ENCODE measurements at places on chromosomes 4 and X.

GRCh38 chrX:118347736-118348135, 1.8 kb downstream of the WDR44 start:
- DNase-seq: no peak

DNA sequence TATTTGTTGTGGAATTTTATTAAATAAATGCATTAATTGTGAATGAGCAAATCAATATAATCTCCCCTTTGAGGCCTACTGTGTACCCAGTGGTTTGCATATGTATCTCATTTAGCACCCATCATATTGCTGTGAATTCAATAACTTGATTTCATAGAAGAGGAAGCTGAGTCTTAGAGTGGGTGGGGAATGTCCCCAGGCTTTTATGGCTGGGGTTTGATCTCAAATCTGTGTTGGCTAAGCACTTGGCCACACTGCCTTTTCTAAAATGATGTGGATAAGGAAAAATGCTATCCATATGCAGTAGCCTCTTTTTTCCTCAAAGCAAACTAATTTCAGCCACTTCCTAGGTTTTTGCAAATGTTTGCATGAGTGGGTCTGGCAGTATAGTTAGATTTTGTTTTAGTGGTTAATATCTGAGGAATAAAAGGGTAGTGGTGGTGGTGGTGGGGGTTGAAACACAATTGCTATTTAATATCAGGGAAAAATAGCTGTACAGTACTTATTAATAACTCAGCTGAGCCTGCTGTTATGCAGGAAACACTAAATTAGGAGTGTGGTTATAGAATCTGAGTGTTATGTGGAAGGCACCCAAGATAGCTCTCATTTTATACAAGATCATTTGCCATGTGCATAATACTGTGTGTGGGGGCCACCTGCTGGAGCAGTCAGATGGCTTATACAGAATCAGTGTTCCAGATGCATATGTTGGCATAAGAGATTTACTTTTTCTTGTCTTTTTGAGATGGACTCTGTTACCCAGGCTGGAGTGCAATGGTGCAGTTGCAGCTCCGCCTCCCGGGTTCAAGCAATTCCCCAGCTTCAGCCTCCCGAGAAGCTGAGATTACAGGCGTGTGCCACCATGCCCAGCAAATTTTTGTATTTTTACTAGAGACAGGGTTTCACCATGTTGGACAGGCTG, 108.0 kb downstream of the TMEM131L start:
- DNase-seq: no peak

DNA sequence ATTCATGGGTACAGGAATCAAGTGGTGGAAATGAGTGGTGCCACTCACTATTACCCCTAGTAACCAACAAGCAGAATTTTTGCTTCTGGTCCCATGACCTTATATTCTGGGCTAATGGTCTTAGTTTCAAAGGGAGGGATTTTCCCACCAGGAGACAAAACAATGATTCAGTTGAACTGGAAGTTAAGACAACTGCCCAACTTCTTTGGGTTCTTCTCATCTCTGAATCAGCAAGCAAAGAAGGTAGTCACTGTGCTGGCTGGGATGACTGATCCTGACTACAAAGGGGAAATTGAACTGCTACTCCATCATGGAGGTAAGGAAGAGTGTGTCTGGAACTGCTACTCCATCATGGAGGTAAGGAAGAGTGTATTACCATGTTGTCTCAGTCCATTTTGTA, 87.2 kb downstream of the IL13RA2 start:
- no peak for DNase-seq

DNA sequence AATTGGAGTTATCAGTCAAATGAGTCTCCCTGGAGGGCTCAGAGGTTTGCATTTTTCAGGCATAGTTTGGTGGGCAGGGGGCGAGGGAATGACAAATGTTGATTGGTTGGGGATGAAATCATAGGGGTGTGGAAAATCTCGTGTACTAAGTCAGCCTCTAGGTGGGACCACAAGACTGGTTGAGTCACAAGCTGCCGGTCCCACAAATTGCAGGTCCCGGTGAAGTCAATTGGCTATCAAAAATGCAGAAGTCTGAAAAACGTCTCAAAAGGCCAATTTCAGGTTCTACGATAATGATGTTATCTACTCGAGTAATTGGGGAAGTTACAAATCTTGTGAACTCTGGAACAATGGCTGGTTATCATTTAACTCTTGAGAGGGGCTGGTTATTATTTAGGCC, 98.8 kb upstream of the DHX15 start:
- no peak for DNase-seq

DNA sequence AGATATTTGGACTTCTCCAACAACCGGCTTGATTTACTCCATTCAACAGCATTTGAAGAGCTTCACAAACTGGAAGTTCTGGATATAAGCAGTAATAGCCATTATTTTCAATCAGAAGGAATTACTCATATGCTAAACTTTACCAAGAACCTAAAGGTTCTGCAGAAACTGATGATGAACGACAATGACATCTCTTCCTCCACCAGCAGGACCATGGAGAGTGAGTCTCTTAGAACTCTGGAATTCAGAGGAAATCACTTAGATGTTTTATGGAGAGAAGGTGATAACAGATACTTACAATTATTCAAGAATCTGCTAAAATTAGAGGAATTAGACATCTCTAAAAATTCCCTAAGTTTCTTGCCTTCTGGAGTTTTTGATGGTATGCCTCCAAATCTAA, 19.3 kb upstream of the TLR8 start:
- DNase-seq: no peak

DNA sequence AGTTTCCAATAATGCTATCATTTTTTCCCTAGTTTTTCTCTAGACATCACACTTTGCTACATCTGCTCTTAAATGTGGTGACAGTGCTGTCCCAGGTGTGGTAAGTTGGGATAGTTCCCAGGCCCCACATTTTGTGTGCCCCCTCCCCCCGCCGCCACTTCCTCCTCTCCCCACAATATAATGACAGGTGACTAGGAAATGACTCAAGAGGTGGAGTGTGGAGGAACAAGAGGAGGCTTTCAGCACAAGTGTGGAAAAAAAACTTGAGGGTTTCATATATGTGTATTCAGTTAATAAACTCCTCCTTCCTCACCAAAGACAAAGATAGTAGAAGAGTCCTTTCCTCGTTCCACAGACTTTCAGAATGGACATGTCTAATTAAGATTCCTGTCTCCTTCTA, 18.3 kb upstream of the IL21 start:
- DNase-seq: no peak

- DNase-seq: no peak
Measured at GRCh38 chr4:61320631-61321030, 120.5 kb downstream of the ADGRL3 start.

GRCh38 chr4:56757261-56757746, 64.2 kb downstream of the SPINK2 start:
- DNase-seq: no peak

- no peak for DNase-seq
Measured at GRCh38 chrX:70176938-70177533, at the start of gene DGAT2L6. Gene DGAT2L6 (plus strand): TSS chrX:70177483. CDS start chrX:70177583, 100 bp downstream.

GRCh38 chrX:46587753-46588171, 14.2 kb downstream of the CHST7 start:
- no peak for DNase-seq

- no peak for DNase-seq
Measured at GRCh38 chr4:181951265-181951664, 291.9 kb upstream of the TENM3 start.

GRCh38 chrX:119041175-119041574, 31.6 kb upstream of the CT47C1 start:
- DNase-seq: no peak

DNA sequence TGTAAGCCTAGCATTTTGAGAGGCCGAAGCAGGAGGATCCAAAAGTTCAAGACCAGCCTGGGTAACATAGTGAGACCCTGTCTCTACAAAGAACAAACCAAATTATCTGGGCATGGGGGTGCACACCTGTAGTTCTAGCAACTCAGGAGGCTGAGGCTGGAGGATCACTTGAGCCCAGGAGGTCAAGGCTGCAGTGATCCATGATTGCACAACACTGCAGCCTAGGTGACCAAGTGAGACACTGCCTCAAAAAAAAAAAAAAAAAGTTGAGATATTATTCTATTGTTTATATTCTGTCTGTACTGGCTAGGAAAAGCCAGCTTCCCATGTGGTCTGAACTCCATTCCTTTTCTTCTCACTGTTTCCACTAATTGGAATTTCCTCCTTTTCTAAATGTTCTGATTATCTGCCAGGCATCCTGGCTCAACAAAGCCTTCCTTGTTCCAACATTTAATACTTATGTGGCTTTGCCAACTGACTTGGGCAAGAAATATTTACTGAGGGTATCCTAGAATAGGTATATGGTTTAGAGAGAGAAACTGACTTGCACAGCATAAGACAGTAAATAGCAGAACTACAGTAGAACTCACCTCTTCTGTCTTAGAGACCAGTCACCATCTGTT, 175.2 kb upstream of the ADAMTS3 start:
- DNase-seq: no peak

DNA sequence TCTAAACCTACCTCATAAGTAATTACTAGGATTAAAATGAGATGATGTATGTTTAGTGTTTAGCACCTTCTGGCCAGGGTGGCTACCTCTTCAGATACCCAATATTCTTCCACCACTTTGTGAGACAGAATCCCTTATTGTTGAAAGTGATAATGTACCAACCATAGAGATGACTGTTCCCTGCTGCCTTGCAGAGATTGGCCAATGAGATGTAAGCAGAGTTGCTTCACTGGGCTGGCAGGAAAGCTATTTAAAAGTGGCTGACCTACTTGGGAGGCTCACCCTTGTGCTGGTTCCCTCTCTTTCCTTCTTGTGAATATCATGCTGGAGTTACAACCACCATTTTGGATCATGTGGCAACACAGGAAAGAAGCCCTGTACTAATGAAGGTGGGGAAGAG, 58.9 kb downstream of the TMEM154 start:
- DNase-seq: no peak

DNA sequence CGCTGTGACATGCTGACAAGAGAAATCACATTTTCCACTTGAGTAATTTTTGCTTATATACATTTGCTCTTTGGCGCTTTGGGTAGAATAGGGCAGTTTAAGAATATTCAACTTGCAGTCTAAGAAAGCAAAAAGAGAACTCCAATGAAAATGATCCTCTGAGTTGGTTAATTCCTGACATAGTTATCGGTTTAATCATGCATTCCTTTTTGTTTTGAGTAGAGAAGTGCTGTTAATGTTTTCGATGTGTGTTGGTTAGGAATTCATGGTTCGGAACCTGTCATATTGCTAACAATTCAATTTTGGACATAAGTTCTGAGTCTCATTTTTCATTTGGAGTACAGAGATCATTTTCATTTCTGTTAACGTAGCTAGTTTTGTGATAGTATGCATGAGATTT, 700.6 kb upstream of the PITX2 start:
- DNase-seq: no peak

DNA sequence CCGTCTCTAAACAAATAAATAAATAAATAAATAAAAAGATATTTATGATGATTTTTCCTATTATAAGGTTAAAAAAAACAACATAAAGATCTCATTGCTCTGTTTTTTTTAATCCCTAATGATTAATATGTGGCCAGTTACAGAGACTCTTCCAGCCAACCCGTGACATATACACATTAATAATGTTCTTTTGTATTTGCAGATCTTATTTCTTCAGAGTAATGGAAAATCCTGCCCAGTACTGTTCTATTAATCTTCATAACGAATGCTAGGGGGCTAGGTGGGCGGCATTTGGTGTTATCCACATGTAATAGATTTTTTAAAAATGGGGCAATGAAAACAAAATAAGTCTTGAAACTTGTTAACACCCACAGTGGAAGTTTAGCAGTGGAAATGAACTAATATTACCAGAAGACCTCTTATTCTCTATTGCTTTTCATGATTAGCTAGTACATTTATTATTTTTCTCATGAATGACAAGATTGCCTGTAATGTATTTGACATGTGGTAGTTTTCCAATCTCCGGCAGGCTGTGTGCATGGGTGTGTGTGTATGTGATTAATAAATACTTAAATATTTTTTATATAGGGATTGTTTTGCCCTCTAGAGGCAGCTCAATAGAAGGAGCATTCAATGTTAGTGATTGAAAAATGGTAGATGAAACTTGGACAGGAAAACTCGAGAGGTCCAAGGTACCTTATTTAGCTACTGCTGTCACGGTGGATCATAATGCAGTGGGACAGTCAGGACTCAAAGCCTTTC, 457.4 kb downstream of the IL1RAPL1 start:
- no peak for DNase-seq

DNA sequence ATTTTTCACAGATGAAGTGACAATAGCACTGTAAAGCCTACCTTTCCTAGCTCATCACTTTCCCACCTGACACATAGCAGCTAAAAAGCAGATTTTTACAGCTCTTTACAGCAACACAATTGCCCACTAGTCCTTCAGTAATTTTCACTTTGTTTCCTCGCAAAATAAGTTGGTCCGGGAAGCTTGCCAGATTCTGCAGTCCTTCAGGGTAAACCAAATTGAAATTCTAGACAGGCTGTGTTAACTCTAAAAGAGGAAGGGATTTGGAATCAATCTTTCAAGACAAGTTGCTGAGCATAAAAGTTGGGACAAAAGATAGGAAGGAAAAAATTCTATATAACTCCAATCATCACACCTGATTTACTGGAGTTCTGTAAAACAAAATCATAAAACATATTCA, 8.7 kb downstream of the C1QTNF7 start:
- DNase-seq: no peak

GRCh38 chr4:87079967-87080366, 140.5 kb downstream of the KLHL8 start:
- DNase-seq: no peak

- no peak for DNase-seq
Measured at GRCh38 chr4:25500626-25501316, 123.7 kb downstream of the ANAPC4 start.

DNA sequence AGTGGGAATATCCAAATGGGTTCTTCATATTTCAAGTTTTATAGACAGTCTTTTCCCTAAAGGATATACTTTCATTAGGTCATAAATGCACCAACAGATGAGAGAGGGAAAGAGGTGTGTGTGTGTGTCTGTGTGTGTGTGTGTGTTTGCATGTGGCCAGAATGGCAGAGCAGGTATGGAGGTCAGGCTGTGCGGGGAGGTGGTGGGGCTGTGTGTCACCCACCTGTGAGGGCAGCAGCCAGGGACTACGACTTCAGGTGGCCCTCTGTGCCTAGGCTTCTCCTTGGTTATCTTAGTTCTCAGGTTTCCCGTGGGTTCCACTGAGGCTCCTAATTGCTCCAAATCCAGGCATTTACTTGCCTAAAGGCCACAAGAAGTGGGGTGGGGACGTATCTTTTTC, 14.6 kb downstream of the HAND2 start:
- DNase-seq: no peak

DNA sequence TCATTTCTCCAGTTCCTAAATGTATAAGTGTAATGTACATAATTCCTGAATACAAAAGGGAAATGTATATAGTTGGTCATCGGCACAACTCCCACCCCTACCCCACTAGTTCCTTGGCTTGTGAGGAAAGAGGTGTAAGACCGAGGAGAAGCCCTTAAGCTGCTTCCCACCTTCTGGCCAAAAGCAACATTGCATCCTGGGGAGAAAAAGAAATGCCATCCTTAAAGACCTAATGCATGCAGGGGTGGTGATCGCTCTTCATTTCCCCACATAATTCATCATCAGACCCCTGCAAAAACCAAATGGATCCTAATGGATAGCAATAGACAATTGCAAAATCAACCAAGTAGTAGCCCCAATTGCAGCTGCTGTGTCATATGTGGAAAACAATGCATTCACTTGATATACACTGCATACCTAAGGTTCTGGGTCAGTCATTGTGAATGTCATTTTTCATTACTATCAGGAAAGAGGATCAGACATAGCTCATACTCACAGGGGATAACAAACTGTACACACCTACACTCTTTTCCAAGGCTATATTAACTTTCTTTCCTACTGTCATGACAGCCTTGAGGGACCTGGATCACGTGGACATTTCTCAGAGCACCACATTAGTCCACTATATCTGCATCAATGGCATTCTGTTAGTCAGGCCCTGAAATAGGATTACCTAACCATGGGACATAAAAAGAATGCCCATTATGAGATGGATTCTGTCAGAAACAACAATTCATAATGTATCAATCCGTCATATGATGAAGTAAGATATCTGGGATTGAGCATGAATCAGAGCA, 31.7 kb upstream of the NFXL1 start:
- no peak for DNase-seq

Measured in stimulated activated CD8-positive, alpha-beta memory T cell treated with anti-CD3 and anti-CD28 coated beads, Interleukin-7, amount 100 ng/mL, for 24 hours (primary cell).